ENCODE measurements at places on chromosomes 3 and 15.

DNA sequence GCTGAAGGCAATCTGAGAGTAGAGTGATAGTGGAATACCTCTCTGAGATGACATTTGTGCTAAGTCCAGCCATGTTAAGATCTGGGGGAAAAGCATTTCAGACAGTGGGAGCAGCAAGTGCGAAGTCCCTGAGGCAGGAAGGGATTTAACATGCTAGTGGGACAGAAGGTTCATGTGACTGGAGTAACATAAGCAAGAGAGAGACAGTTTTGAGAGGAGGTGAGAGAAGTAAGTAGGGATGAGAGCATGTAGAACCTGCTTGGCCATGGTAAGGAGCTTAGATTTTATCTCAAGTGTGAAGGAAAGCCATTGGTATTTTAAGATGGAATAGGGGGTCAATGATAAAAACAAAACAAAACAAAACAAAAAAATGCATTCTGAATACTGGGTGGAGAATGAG, 358.6 kb upstream of the KCNH8 start:
- DNase-seq: no peak

DNA sequence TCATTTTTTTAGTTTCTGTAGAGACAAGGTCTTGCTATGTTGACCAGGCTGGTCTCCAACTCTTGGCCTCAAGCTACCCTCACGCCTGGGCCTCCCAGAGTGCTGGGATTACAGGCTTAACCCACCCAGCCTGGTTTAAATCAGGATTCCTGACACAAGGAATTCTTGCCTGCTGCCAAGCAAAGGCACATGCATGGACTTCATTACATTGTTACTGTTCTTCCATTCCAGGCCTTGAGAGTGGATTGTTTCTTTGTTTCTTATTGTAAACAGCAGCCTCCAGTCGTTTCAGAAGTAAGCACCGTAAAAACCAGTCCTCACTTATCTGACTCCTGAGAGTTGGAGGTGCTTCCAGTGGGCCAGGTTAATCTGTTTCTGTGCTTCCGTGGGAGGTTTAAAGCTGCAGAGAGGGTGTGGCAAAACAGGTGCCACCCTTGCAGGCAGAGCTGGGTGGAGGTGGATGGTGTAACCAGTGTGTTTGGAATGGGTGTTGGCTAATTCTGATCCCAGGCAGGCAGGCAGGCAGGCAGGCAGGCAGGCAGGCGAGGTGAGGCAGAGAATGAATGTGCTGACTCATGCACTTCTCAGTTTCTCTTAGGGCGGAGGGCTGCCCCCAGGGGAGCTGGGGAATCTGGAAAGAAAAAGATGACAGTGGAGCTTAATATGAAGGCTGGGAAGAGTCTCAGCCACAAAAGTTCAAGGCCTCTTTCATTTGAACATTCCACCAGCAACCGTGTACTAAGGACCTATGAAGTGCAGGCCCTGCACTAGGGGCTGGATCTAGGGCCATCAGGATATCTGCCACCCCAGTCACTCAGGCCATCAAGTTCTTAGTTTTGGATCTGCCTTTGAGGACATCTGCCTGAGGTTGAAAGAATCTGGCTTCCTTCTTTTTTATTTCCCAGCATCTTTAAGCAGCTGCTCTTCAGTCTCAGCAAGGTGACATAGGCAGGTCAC, 37.0 kb upstream of the CDCP1 start:
- DNase-seq: no peak

- no peak for DNase-seq
These were observed 216.9 kb downstream of the ROBO2 start for GRCh38 chr3:77256584-77257503.

DNA sequence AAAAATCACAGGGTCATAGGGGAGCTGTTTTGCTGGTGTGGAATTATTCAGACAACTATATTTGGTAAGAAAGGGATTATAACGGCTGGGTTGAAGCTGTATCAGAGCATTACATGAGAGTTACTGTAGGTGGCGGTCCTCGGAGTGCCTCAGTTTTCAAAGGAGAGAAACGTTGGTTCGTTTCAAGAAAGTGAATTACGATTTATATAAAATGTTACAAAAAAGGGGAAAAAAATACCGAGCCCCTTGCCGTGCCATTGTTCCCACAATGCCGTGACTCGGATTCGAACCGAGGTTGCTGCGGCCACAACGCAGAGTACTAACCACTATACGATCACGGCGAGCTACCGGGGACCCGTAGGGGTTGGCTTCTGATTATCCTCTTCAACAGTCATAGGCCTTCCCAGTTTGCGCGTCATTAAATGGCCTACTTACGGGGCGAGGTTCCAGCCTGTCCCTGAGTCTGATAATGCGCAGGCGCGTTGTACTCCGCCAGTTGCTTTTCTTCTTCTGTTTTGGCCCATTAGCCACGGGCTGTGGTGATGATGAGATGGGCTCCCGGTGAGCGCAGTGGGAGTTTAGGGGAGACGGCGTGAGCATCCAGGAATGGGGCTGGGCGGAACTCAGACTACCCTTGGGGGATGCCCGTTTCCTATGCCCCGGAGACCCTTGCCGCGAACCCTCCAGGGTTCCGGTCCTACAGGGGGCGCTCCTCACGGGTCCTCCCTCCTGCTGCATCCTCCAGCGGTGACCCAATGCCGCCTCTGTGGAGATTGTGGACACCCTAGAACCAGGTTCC, 10.8 kb upstream of the SHF start:
- peak; percentile 99 for DNase-seq

DNA sequence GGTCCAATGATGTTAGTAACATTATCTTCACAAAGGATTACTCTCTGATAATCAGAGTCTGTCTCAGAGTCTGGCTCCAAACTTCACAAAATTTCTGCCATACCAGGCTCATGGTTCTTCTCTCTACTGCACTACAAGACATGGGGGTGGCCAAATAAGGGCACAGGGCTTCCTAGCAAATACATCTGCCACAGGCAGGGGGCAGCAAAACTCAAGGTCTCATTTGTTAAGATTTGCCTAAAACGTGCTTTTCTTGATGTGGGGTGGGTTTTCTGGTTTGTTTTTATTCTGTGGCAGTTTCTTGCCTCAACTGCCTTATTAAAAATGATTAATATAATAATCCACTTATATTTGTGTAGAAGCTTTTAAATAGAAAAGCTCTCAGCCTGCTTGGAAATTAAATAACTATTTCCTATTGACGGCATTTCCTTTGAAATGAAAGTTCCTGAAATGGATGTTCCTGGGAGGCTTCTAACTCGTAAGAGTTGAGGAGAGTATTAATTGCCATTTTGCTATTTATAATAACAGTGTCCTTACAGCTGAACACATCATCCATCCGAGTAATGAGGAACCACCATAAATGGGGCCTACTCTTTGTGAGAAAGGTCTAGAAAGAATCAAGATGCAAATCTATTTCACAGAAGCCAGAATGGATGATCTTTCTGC, 53.8 kb downstream of the SST start:
- DNase-seq: peak; percentile 56

DNA sequence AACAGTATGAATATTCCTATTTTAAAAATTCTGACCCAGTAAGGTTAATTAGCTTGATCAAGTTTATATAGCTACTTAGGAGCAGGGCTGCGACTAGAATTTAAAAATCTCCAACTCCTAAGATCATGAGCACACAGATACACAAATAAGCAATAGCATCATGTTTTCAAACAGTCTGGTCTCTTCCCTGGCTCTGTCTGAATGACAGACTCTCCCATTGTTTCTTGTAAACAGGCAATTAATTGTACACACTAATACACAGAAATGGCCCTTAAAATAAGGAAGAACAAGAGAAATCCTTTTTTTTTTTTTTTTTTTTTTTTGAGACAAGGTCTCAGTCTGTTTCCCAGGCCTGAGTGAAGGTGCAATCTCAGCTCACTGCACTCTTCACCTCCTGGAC, 1064.4 kb upstream of the CFAP20DC start:
- DNase-seq: no peak

DNA sequence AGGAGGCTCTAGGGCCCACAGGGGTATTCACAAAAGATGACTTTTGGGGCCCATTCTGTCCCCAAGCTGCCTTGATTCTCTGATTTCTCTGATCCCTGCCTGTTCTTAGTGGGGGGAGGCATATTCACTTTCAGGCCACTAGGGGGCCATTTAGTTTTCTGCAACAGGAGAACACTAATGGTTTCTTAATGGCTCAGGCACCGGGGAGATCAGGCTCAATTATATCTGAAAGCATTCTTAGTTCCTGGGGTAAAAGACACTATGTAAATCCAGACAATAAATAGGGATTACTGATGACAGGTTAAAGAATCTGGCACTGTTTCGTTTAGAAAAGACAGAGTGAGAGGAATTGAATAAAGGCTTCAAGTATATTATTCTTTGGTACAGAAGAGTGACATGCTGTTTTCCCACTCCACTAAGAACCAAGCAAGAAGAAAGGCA, 2.5 kb upstream of the INAFM2 start:
- peak; percentile 82 for DNase-seq

DNA sequence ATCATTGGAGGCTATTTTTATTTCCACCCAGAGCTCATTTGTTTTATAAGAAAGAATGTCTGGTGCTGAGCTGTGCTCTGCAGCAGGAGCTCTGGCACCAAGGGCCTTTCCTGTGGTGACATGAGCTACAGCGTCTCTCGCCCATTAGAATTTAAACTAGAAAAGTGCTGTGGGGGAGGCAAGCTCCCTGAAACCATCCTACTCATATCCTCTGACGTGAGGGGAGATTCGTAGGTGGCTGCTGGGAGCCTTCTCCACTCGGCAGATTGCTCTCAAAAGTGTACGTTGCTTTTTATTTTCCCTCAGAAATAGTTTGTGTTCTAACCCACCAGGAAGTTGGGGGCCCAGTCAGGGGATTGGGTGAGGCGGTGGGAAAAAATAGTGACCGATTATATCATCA, 76.3 kb upstream of the ARHGEF3 start:
- peak; percentile 34 for DNase-seq

DNA sequence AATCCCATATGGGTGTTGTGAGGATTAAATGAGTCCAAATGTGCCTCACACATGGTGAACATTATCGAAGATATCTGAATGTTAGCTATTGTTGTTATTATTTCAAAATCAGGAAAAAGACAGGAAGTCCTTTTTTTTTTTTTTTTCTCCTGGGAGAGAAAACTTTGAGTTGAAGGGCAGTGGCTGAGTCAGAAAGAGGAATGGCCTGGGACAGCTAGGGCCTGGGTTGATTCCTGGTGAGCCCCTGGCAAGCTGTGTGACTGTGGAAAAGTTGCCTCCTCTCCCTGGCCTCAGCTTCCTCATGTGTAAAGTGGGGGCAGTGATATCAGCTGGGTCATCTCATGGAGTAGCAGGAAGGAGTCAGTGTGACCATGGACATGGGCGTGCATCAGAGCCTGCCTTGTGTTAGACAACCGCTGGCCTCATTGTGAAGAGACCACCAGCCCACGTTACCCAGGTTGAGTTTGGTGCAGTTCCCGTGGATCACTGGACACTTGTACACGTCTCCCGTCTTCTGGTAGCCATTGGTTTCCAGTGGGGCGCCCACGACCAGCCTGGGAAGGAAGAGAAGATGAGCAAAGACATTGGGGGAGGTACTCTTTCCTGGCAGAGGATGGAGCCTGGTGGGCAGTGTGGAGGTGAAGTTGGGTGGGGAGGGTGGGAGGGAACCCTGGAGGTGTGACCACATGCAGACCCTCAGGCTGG, 63.1 kb downstream of the ITGA11 start:
- no peak for DNase-seq

DNA sequence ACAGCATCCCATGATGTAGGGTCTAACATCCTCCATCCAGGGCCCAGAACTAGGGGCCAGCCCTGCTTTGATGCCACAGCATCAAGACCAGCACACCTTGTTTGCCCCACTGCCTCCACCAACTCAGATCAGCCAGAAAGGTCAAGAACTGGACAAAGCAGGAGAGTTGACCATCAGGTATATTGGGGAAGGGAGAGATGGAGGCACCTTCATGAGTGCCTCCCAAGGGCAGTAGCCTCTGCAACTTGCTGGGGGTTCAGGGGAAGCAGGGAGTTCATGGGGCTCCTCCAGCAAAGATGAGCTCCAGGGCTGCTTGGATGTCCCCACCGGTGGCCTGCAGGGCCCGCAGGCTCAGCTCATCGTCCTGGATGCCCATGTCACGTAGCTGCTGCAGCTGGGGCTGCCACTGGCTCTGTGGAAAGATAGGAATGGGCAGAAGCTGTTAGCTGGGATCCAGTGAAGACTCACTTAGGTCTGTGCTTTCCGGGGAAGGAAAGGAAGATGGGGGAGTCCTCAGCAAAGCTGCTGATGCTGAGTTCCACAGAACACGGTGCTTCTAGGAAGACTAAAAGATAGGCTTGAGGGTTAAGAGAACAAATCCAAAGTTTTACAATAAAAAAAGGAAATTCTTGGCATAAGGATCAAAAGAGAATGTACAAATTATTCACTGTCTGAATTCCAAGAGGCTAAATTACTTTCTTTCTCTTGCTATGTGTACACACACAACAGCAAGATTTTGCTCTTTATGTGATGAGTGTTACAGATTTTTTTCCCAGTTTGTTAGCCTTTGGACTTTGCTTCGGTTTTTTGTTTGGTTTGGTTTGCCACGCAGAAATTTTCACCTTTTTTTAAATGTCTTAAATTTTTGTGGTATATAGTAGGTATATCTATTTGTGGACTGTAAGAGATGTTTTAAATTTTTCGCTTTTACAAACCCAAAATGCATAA, 12.3 kb upstream of the SEMA7A start:
- no peak for DNase-seq

GRCh38 chr3:52314489-52314888, 1.6 kb upstream of the DNAH1 start:
- DNase-seq: no peak

DNA sequence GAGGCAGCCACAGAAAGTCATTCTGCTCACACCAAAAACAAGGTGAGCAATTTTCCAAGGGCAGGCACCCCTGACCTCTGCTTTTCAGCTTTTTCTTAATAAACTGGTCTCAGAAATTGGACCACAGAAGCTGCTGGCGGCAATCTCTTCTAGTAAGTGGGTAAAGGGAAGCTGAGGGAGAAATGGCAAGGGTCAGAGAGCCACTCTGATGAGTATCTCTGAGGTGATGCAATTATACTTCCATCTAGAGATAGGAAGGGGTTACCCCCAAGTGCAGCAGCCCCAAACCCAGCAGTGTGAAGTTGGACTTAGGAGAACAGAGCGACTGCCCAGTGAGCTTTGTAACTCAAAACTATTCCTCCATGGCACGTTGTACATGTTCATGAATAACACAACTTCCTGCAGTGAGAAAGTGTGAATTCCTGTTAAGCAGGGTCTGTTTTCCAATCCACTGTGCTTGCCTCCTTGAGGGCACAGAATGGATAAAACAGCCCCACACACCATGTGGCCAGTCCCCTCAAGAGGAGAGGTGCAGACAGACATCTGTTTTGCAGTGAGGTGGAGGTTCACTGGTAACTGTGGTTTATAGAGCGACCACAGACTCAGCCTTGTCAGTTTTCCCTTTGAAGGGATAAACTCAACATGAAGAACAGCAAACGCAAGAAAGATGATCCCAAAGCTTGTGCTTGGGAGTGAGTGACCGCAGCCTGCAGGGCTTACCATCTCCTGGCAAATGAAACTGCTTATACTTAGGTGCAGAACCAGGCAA, 683.4 kb upstream of the CFAP20DC start:
- no peak for DNase-seq

DNA sequence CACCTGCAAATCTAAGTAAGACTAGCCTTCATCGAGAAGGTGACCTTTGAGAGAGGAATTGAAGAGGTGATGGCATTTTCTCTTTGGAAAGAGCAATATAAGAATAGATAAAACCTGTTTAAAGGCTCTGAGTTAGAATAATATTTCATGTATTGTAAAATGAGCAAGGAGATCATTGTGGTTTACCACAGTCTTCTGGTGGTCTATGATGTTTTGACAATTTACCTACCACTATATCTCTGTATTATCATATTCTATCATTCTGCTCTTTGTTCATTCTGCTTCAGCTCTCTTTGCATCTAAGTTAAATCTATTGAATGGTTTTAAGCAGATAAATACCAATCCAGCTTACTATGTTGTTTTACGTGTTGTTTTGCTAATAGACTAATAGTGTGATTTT, 982.3 kb downstream of the SI start:
- no peak for DNase-seq

- DNase-seq: no peak
These were observed 470.4 kb upstream of the ROBO1 start for GRCh38 chr3:80238152-80238551.

Measured in CD4-positive, alpha-beta T cell treated with Interleukin-17A for 1 hour (primary cell).